ENCODE measurements at places on chromosomes 2 and 18. TPM values are rescaled to one million over a fixed set of nuclear protein-coding genes. Genes with fewer than 3 reads are reported as not detected.

The L3MBTL4 gene
- total RNA-seq, result 0.87 TPM

The IL36A gene
- not detected for total RNA-seq

The SIGLEC15 gene
- 0.23 TPM for total RNA-seq

The IL36G gene
- not detected for total RNA-seq

DNA sequence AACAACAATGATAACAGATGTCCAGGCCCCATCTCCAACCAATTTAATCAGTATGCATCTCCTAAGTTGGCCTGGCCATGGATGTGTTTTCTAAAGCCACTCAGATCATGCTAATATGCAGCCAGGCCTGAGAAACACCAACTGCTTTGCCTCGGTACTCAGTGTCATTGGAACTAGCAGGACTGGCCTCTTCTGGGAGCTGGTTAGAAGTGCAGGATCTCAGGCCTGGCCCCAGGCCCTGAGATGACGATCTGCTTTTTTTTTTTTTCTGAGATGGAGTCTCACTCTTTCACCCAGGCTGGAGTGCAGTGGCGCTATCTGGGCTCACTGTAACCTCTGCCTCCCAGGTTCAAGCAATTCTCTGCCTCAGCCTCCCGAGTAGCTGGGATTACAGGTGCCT lies 69.1 kb downstream of the IRS1 start:
- DNase-seq, result no peak
- H3K27ac ChIP-seq, result peak overlapping the region; percentile 48
- 0 out of 2 replicates have a peak, but pooled peaks cover 2% of the 10 kb centered on the region for H3K36me3 ChIP-seq
- no peaks in the 10 kb centered on the region for H3K4me1 ChIP-seq
- no peak overlapping the region for H3K4me3 ChIP-seq

DNA sequence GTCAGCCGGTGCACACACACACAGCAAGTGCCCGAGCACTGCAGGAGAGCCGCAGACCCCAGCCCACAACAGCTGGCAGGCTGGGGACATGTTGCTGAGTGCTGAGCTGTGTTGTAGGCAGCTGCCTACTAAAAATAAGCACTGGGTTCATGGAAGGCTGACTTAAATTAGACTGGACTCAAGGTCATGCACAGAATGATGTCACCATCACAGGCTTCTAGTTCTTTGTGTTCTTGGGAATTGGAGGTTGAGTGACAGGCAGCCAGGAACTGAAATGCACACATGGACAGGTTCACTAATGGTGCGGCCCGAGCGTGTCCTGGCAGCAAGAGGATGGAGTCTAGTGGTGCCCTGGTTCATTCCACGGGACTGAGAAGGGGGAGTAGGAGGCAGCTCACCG lies 71.3 kb downstream of the VWA3B start:
- no peaks in the 10 kb centered on the region for H3K36me3 ChIP-seq
- H3K4me3 ChIP-seq, result no peak overlapping the region
- no peak overlapping the region for H3K27ac ChIP-seq
- no peaks in the 10 kb centered on the region for H3K27me3 ChIP-seq
- H3K4me1 ChIP-seq, result no peaks in the 10 kb centered on the region

GRCh38 chr2:90645-91312 lies 44.5 kb upstream of the FAM110C start:
- no peaks in the 10 kb centered on the region for H3K4me1 ChIP-seq
- no peaks in the 10 kb centered on the region for H3K27me3 ChIP-seq
- no peak overlapping the region for H3K4me3 ChIP-seq
- no peak overlapping the region for H3K27ac ChIP-seq

DNA sequence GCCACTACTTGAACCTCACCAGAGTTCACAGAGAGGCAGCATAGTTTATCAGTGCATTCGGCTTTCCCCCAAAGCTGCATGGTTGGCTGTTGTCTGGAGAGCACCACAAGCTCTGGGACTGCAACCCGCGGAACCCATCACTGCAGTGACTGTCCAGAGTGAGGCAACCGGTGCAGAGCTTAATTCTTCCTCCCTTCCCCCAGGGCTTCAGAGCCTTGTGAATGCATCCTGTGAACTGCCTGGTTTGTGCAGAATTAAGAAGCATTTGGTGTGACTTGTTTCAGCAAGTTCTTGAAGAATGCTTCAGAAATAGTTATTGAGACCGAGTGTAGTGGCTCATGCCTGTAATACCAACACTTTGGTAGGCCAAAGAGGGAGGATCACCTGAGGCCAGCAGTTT lies 99.2 kb upstream of the FOSL2 start:
- DNase-seq, result no peak
- H3K27me3 ChIP-seq, result no peaks in the 10 kb centered on the region
- H3K4me1 ChIP-seq, result no peaks in the 10 kb centered on the region
- H3K4me3 ChIP-seq, result no peak overlapping the region

DNA sequence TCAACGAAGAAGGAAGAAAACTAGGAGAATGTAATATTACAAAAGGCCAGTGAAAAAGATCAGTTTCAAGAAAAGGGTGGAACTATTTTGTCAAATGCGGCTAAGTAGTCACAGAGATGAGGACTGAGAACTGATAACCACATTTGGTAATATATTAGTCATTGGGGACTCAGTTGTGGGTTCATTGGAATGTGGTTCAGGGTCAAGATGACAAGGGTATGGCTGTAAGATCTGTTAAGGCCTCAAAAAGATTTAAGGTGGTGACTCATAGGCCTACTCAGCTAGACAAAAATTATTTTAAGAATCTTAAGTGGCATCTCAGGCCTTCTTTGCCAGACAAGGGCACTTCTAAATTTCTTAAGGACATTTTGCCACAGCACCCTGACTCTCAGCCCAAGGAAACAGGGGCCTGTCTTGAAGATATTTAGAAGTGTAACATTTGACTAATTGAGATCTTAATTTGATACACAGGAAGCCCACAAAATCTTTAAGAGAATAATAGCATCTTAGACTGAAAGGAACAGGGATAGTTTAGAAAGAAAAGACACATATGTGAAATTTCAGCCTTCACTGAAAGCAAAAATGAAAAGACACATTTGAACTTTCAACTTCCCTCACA lies 81.3 kb downstream of the STRADB start:
- no peak overlapping the region for H3K27ac ChIP-seq
- peaks cover 2% of the 10 kb centered on the region for H3K27me3 ChIP-seq
- no peak for DNase-seq
- H3K36me3 ChIP-seq, result no peaks in the 10 kb centered on the region

GRCh38 chr2:23757686-23758433 lies 169.1 kb downstream of the ATAD2B start:
- DNase-seq, result peak; percentile 42
- H3K4me3 ChIP-seq, result no peak overlapping the region
- no peaks in the 10 kb centered on the region for H3K4me1 ChIP-seq
- no peak overlapping the region for H3K27ac ChIP-seq
- peaks cover 7% of the 10 kb centered on the region for H3K36me3 ChIP-seq

GRCh38 chr2:127637725-127638252 lies 8.2 kb upstream of the GPR17 start:
- no peak overlapping the region for H3K4me3 ChIP-seq
- no peak for DNase-seq
- H3K27me3 ChIP-seq, result no peaks in the 10 kb centered on the region
- no peak overlapping the region for H3K27ac ChIP-seq
- H3K36me3 ChIP-seq, result no peaks in the 10 kb centered on the region

- no peak overlapping the region for H3K4me3 ChIP-seq
- no peaks in the 10 kb centered on the region for H3K27me3 ChIP-seq
- no peak overlapping the region for H3K27ac ChIP-seq
- no peaks in the 10 kb centered on the region for H3K4me1 ChIP-seq
- no peaks in the 10 kb centered on the region for H3K36me3 ChIP-seq
- no peak for DNase-seq
These were observed 364.5 kb upstream of the CDH2 start for GRCh38 chr18:28541276-28541930.

- H3K36me3 ChIP-seq, result no peaks in the 10 kb centered on the region
- no peaks in the 10 kb centered on the region for H3K4me1 ChIP-seq
- no peak overlapping the region for H3K4me3 ChIP-seq
- peaks cover 4% of the 10 kb centered on the region for H3K27me3 ChIP-seq
These were observed 47.4 kb downstream of the VWA3B start for GRCh38 chr2:98134172-98135005.

GRCh38 chr2:207135340-207135739 lies 30.4 kb downstream of the KLF7 start:
- H3K27me3 ChIP-seq, result no peaks in the 10 kb centered on the region
- H3K36me3 ChIP-seq, result no peaks in the 10 kb centered on the region

DNA sequence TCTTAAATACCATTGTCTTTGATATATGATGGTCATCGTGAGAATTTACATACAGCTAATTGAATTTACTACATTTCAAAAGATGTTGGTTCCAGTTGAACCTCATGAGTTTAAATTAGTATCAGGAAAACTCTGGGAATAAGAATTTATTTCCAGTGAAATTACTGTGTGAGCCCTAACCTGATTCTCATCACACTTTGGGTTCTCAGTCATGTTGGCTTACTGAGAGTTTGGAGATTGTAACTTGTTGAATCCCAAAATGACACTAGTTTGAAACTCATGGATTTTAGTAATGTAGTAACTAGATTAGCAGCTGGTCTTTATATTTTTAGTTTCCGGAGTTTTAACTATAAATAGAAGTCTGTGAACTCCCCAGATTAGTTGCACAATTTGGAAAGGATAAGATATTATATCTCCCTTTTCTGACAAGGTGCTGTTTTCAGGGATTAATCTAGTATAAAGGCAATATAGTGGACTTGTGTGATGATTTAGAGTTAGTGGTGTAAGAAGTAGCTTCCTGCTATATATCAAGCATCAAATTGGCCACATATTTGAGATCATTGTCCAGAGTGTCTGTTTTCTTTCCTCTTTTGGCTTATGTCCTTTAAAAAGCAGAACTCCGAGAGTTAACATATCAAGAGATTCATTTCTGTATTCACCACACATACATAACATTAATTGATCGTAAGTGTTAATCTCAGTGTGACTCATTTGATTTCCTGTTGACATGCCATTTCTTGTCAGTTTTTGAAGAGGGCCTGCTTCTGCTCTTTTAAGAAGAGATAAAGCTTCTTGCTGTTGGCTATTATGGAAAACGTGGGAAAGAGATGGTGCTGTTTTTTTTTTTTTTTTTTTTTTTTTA lies 15.7 kb downstream of the NDUFV2 start:
- no peak overlapping the region for H3K4me3 ChIP-seq
- no peak for DNase-seq
- H3K36me3 ChIP-seq, result peaks cover 32% of the 10 kb centered on the region
- H3K27me3 ChIP-seq, result no peaks in the 10 kb centered on the region
- peaks cover 29% of the 10 kb centered on the region for H3K4me1 ChIP-seq

DNA sequence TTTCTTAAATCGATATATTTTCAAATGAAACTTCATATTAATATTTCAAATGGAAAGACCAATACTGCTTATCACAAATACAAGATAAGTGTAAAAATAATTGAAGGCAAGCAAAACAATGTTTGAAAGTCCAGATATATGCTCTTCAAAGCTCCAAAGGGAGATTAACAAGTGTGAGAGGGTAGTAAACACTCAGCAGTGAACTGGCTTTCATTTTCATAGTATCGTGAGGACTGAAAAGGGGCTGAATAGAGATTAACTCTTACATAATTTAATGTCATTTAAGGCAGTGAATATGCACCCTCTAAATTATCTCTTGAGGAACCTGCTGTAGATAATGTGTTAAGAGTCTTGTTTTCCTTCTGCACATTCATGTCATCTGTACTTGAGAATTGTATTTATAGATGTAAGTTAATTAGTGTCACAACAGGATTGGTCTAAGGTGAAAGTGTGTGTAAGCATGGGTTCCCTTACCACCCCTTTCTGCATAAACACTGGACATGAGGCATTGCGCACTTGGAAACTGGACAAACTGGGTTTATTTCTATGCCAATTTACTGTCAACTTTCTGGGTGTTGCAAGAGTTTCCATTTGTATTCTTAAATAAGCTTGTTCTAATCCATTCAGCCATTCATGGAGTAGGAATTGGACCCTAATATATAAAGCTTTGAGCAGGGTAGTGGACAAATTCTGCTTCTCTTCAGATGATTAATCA lies 76.7 kb upstream of the SESTD1 start:
- peaks cover 3% of the 10 kb centered on the region for H3K4me1 ChIP-seq
- no peaks in the 10 kb centered on the region for H3K27me3 ChIP-seq
- DNase-seq, result no peak
- no peaks in the 10 kb centered on the region for H3K36me3 ChIP-seq
- H3K27ac ChIP-seq, result no peak overlapping the region

DNA sequence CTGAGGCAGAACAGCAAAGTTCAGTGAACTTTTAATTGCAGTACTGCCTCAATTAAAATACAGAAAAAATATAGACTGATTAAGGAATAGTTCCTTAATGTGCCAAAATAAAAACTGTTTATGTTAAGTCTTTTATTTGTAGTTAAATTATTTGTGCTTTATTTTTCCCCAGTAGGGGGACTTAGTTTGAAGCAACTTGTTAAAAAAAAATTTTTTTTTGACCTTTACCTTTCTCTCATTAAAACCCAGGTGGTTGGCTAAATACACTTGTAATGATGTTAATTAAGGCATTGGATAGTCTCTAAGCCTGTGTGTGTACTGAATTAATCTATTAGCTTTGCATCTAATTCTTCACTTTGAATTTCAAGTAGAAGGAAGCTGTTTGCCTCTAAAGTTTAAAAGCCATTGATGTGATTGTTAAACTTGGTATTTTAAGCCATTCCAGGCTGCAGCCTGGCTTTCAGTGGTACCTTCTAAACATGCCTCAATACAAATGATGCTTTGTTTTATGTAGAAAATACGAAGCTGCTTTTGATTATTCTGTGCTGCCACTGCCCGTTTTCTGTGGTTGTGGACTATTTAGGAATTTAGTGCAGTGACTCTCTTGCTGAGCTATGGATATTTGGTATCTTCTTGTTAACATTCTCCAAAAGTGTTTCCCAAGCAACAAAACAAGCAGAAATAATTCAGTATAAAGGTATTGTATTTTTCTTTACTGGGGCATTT lies 102.9 kb downstream of the TANC1 start:
- no peaks in the 10 kb centered on the region for H3K27me3 ChIP-seq
- no peak overlapping the region for H3K27ac ChIP-seq
- no peak for DNase-seq
- H3K36me3 ChIP-seq, result peaks cover 3% of the 10 kb centered on the region
- no peak overlapping the region for H3K4me3 ChIP-seq
- H3K4me1 ChIP-seq, result peaks cover 11% of the 10 kb centered on the region

GRCh38 chr2:11559786-11560155 lies 25.9 kb downstream of the GREB1 start:
- H3K4me1 ChIP-seq, result no peaks in the 10 kb centered on the region
- no peak overlapping the region for H3K4me3 ChIP-seq
- H3K27ac ChIP-seq, result no peak overlapping the region
- H3K27me3 ChIP-seq, result peaks cover 12% of the 10 kb centered on the region
- no peak for DNase-seq

DNA sequence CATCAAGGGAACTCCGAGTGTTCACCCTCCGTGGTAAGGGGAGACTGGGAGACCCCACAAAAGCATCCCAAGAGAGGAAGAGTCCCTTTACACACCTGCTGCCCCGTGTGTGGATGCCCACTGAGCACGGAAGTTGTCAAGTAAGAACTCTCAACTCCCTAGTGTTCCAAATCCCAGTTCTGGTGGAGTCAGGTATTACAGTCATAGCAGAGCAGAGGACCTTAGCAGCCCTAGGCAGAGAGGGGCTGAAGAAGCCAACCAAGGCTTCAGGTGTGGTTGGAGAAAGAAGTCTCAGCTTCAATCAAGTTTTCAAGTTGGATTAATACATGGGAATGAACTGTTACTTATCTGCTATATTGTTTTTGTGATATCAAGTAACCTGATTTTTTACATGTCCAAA lies 512.5 kb downstream of the RNF144A start:
- H3K4me3 ChIP-seq, result no peak overlapping the region
- H3K27me3 ChIP-seq, result peaks cover 3% of the 10 kb centered on the region
- H3K36me3 ChIP-seq, result no peaks in the 10 kb centered on the region
- no peak overlapping the region for H3K27ac ChIP-seq
- no peaks in the 10 kb centered on the region for H3K4me1 ChIP-seq
